Breast epithelium (tissue), 4 donors: ENCODE measurements at places on chromosomes 5 and 9.

DNA sequence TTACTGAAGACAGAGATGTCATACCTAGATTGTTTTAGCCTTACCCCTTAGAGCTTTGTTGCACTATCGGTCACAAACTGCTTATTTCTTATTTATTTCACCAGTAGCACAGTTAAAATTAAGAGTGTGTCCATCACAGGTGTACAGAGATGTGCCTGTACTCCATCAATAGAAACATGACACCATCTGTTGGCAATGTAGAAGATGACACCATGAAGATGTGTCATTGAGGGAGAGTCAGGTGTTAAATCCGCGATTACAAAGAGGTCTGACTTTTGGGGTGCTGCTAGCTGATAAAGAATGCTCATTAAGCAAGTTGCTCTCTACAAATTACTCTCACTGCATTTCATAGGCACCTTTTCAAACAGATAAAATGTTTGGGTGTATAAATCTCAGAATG, 164.4 kb downstream of the SMARCA2 start:
- no peak for DNase-seq

GRCh38 chr9:93630806-93631411, 54.5 kb downstream of the PHF2 start:
- DNase-seq = no peak

DNA sequence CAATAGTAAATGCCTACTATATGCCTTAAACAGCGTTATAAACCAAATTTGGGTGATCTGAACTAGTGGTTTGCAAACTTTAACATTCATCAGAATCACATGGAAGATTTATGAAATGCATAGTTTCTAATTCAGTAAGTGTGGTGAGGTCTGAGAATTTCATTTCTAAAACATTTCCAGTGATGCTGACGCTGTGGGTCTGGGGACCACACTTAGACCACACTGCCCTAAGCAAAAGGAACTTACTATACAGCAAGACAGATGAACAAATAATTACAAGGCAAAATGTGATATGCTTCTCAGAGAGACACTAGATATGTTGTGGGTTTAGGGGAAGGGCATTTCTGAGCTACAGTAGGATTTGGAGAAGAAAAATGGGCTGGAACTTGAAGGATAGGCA, 72.6 kb downstream of the OXCT1 start:
- no peak for DNase-seq

DNA sequence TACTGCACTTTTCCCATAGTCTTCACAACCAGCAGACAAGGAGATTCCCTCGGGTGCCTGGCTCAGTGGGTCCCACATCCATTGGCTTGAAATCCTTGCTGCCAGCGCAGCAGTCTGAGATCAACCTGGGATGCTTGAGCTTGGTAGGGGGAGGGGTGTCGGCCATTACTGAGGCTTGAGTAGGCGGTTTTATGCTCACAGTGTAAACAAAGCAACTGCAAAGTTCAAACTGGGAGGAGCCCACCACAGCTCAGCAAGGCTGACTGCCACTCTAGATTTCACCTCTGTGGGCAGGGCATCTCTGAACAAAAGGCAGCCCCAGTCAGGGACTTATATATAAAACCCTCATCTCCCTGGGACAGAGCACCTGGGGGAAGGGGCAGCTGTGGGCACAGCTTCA, 512.3 kb upstream of the MPDZ start:
- no peak for DNase-seq

GRCh38 chr9:136169495-136169894, 35.4 kb downstream of the LHX3 start:
- DNase-seq = no peak

DNA sequence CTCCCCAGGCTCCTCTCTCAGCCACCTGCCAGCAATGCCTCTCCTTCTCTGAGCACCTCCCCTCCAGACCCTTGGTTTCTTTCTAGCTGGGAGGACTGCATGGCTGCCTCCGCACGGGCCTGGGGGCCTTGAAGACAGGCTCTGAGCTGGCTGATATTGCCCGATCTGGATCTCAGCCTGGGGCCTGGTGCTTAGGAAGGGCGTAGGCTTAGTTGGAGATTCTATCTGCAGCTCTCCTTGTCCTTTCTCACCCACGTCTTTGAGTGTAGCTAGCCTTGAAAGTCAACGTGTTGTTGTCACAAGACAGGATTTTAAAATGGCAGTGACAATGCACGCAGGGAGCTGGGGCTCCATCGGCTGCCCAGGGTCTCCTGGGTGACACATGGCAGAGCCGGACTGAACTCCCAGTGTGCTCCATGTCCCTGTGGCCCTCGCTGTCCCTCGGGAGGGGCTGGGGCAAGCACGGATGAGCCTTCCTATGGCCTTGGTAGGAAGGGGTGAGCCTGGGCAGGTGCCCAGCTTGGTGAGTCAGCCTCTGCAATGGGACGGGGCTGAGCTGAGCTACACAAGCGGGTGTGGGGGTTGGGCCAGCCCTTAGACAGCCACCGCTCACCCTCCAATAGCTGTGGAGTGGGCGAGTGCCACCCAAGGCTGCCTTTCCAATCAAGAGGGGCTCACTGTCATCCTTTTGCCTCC, 9.4 kb downstream of the ADAMTSL2 start:
- no peak for DNase-seq

- DNase-seq = no peak
Measured at GRCh38 chr5:146165903-146166302, 16.5 kb downstream of the LARS1 start.

DNA sequence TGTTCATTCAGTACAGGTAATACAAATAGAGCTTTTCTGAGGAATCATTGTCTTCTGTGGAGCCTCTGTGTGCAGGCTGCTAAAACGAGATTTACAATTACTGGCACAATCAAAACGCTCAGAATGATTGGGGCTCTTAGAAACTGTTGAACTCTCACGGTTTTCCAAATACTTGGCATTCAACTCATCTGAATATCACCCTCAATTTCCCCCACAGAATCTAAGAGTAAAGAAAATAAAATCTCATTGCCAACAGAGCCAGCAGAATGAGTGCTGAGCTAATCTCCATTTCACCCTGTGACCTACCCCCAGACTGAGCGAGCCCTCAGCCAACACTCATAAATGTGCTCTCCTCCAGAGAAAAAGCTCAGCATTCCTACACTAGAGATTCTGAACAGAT, 35.3 kb upstream of the TMED7 start:
- no peak for DNase-seq
